IMR-90 (cell line): ENCODE measurements at places on chromosomes 4 and X. TPM values are rescaled to one million over a fixed set of nuclear protein-coding genes. Genes with fewer than 3 reads are reported as not detected.

ARL9 gene
- total RNA-seq: 0.18 and 0.28 TPM in 2 replicates

LUZP4 gene
- total RNA-seq: not detected in 2 replicates

GATA1 gene
- total RNA-seq: not detected in 2 replicates

GPRASP3 gene
- total RNA-seq: 6.9 and 8.1 TPM in 2 replicates

TCEAL6 gene
- total RNA-seq: not detected in 2 replicates

SPIN2A gene
- total RNA-seq: 0.18 and 0.28 TPM in 2 replicates

GDPD2 gene
- total RNA-seq: not detected in 2 replicates

TSPAN5 gene
- total RNA-seq: 79.6 and 88.3 TPM in 2 replicates

SOWAHD gene
- 0.18 and 0.28 TPM in 2 replicates for total RNA-seq

MBNL3 gene
- total RNA-seq: 1.1 TPM in 2 replicates

RAI2 gene
- not detected in 2 replicates for total RNA-seq

SHOX gene
- total RNA-seq: not detected in 2 replicates

CT45A2 gene
- total RNA-seq: not detected in 2 replicates

CFAP97 gene
- total RNA-seq: 16.0 and 33.9 TPM in 2 replicates

QRFPR gene
- total RNA-seq: not detected in 2 replicates

STAP1 gene
- total RNA-seq: not detected in 2 replicates

PSAPL1 gene
- total RNA-seq: not detected in 2 replicates

GAGE13 gene
- total RNA-seq: not detected in 2 replicates

CD38 gene
- total RNA-seq: not detected in 2 replicates

FGF5 gene
- total RNA-seq: 18.6 and 35.8 TPM in 2 replicates

SRPX gene
- total RNA-seq: 35.5 and 39.2 TPM in 2 replicates

DYNLT3 gene
- total RNA-seq: 18.8 and 38.3 TPM in 2 replicates

PLK4 gene
- total RNA-seq: 15.1 and 16.1 TPM in 2 replicates

TMPRSS11D gene
- total RNA-seq: not detected in 2 replicates

RBM46 gene
- total RNA-seq: not detected in 2 replicates

BEX2 gene
- 0.28 TPM in 1 of 2 replicates, not detected in the other for total RNA-seq

SATL1 gene
- not detected in 2 replicates for total RNA-seq

ZMAT1 gene
- not detected in 2 replicates for total RNA-seq

RTL9 gene
- total RNA-seq: 0.56 and 0.90 TPM in 2 replicates

CRMP1 gene
- 4.1 and 4.4 TPM in 2 replicates for total RNA-seq

PITX2 gene
- 3.0 and 3.6 TPM in 2 replicates for total RNA-seq

CNKSR2 gene
- 0.56 and 0.90 TPM in 2 replicates for total RNA-seq

MUC7 gene
- not detected in 2 replicates for total RNA-seq

DRD5 gene
- not detected in 2 replicates for total RNA-seq

MCF2 gene
- under 0.01 TPM in 1 of 2 replicates, not detected in the other for total RNA-seq
